Activated gamma-delta T cell treated with Interleukin-2 at 50 U/mL for 16 hours (primary cell): ENCODE measurements at places on chromosomes 3 and 15.
A peak's percentile ranks its signal among the peaks of the same experiment; 100 is the strongest.

DNA sequence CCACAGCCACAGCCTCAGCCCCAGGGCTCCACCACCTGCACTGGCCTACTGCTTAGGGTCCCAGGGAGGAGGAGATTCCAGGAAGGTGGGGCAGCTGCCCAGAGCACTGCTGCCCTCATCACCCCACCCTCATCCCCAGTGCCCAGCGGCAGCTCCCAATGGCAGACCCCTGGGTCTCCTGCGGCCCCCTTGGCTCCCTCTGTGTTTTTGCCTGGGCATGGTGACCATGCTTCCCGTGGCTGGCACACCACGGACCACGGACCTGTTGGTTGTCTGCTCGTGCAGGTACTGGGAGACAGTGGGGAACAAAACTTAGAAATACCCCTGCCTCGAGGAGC lies 2.7 kb downstream of the CHST13 start:
- DNase-seq: no peak

- no peak for DNase-seq
Observed at GRCh38 chr3:23640471-23641146, 165.1 kb upstream of the UBE2E1 start.

GRCh38 chr3:54071601-54072000 lies 50.8 kb upstream of the CACNA2D3 start:
- no peak for DNase-seq

DNA sequence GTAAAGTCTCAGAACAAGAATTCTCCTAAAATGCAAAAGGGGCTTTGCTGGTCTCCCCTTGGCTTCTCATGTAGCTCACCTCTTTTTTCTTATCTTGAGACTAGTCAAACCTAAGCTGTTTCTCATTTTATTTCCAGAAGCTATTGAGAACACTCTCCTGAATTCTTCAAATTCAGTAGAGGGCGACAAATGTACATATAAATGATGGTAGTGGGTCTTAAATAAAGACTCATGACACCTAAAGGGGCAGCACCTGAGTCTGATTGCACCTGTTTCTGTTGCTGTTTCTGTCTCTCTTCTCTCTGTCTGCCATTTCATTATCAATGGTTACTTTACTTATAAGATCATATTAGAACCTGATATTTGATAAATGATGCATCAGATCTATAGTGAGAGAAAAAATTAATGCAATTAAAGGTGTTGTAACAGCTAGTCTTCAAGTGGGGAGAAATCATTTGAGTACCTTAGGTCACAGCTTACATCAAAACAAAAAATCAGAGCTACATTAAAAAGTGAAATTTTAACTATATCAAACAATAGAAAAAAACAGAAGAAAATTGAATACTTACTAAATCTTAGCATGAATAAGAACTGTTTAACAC lies 7.0 kb downstream of the ADIPOQ start:
- no peak for DNase-seq

- no peak for DNase-seq
Observed at GRCh38 chr15:62881056-62881455, 161.5 kb upstream of the TPM1 start.

DNA sequence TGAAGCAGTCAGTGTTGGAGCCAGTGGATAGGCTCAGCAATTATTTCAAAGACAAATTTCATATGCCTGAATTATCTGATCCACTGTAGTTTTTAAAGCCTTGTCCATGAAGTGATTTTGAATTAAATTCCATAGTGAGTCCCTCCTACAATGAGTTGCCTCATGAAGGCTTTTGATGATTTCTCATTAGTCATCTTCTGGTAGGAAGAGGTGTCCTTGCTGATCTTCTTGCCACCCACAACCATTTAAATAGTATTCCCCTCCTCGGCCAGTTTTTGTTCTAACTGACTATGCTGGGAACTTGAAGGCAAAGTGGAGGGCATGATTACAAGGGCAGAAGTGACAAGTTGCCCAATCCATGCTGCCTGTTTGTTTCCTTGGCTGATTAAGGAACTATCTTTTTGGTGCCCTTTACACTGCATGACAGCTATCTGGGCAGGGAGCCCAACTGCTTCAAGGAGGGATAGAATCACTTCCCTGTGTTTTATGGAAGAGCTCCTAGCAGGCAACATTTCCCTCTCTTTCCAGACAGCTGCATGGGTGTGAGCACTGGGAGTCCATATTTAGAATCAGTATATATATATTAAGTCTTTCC lies 617.5 kb downstream of the ZPLD1 start:
- no peak for DNase-seq

- DNase-seq: no peak
Observed at GRCh38 chr3:39448506-39449233, 18.8 kb upstream of the MOBP start.

- DNase-seq: no peak
Observed at GRCh38 chr3:155244216-155244615, 49.3 kb downstream of the STRIT1 start.

DNA sequence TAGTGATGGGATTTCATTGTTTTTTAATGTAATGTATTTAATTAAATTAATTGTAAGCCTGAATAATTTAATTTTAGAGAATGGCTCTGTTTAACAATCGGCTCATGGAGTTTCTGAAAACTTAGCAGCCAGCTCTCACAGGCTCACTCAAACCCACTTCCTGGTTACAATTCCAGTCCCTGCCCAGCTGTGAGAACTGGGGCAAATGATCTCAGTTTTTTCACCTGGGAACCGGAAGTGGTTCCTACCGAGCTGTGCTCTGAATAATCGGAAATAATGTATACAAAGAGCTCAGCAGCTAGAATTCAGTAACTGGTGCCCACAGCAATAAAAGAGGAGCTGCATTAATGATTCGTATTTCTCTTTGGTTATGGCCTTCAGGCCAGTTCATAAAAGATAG lies 244.3 kb upstream of the MCTP2 start:
- DNase-seq: peak; percentile 20

DNA sequence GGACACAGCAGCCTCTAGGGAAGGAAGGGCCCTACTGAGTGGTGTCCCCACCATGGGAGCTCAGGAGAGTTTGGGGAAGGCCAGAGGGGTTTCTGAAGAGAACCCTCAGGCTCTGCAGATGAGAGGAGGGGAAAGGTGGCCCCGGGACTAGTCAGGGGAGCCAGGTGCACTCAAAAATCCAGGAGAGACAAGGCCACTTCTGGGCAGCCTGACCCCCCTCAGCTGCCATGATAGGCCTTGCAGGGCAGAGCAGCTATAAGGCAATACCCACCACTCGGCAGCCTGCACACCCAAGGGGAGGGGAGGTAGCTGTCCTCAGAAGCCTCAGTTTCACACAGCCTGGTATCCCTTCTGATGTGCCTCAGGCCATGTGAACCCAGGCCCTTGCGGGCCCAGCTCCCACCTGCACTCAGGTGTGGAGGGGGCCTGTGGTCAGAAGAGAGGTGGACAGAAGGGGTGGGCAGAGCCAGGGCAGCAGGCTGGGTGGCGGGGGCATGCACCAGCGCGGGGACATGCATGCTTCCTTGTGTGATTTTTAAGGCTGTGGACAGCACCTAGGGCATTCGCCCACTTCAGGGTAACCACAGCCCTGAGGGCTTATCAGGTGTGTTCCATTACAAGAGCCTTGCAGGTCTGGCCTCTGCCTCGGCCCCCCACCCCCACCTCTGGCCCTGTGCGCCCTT lies 34.6 kb downstream of the SRPRB start:
- DNase-seq: no peak

DNA sequence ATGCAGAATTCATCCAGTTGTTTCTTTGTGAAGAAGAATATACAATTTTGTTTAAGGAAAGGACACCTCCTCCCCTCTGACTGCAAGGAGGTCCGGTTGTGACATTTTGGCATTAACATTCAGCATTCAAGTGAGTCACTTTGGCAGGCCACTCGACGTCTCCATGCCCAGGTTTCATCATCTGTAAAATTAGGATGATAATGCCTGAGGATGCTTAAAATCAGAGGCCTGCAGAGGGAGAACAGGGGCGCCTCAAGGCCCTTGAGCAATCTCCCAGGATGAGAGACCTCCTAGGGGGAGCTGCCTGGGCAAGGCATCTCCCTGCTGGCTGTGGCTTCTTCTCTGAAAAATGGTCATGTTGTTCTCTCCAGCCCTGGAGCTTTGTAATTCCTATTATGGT lies 236.0 kb downstream of the CACNA2D3 start:
- DNase-seq: no peak

DNA sequence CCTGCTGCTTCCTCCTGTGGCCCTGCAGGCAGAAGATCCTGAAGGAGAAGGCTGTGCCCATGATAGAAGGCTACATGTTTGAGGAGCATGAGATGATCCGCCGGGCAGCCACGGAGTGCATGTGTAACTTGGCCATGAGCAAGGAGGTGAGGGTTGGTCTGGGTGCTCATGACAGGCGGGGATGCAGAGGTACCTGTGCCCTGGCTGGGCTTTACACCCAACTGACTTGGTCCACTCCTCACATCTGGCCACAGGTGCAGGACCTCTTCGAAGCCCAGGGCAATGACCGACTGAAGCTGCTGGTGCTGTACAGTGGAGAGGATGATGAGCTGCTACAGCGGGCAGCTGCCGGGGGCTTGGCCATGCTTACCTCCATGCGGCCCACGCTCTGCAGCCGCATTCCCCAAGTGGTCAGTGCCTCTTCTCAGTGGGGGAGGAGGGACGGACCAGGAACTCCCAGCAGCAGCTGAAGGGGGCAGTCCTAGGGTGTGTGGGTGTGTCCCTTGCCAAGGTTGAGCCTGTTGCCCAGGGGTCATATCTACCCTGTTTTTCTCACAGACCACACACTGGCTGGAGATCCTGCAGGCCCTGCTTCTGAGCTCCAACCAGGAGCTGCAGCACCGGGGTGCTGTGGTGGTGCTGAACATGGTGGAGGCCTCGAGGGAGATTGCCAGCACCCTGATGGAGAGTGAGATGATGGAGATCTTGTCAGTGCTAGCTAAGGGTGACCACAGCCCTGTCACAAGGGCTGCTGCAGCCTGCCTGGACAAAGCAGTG lies 1.6 kb upstream of the RCCD1 start:
- DNase-seq: no peak

GRCh38 chr3:39398700-39399099 lies 7.8 kb upstream of the RPSA start:
- DNase-seq: no peak

DNA sequence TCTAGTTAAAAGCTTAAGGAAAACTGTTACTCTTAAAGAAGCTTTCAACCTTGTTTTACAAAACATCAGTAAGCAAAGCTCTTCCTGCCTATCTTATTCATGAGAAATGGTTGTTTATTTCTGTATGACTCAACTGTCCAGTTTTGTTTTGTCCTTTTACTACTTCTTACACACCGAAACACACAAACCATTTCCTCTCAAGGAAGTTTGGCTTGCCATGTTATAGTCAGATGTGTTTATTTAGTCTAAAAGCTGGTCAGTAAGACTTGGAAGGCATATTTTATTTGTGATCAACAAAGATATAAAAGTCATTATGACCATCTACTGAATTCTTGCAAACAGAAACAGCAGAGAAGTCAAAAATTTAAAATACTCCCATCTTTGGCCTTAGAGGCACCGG lies 53.2 kb upstream of the RBSN start:
- DNase-seq: no peak

- DNase-seq: no peak
Observed at GRCh38 chr3:99866261-99866761, 48.6 kb downstream of the CMSS1 start.

DNA sequence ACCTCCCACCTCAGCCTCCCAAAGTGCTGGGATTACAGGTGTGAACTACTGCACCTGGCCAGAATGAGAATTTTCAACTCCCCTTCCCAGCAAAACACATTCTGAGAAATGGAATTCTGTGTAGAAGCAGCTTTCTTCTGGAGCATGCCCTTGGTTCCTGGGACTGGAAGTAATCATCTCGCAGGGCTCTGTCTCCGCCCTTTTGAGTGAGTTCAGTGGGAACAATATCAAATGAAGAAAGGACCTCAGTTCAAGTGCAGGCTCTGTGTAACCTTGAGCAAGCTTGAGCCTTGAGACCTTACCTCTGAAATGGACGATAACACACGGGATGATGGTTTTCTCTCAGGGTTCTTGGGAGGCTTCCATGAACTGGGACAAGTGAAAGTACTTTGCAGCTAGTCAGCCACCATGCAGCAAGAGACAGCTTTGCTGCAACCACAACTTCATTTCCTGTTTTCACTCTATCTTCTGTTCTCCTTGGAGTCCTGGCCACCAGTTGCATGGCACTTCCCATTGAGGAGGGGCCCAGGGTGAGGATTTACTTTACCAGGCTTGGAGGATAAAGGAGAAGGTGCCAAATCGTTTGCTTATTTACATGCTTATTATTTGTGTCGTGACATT lies 35.7 kb upstream of the IGF1R start:
- no peak for DNase-seq

DNA sequence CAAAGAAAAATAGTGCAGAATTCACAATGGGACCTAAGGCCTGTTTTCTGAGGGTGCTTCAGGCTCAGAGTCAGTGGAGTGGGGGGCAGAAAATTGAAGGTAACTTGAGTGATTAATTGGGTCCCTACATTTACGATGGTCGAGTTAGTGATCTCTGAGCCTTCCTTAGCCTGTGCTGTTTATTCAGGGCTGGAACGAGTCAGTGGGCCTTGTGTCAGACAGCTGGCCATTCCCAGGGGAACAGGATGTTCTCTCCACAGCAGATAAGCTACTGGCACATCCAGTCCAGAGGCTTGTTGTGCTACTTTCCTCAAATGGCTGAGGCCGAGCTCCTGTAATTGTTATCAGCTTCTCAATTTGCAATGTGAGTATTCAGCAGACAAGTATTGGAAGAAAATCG lies 29.2 kb upstream of the CNTN3 start:
- no peak for DNase-seq

GRCh38 chr15:45572617-45573016 lies 14.6 kb upstream of the BLOC1S6 start:
- no peak for DNase-seq

DNA sequence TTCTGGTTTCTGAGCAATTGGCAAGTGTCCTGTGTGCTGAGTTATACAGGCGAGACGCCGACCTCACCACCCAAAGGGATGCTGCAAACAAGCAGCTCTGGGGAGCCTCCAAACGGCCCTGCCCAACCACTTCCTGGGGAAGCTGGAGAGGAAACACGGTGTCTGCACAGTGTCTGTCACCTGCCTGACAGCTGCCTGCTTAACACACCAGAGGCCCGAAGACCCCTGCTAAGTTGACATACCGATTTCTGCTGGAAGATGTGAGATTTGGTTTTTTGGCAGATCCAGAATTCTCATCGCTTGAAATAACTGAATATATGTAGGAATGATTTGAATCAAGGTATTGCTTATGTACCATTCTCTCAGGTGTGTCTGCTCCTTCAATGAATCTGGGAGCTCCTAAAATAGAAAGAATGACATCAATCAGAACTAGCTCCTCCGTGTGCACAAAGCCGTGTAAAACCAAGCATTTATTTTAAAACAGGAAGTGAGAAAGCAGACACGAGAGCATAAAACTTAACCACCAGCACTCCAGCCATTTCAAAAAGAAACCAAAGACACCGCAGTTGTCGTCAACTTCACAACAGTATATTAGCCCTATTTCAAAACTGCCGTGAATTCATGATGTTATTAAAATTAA lies 27.2 kb downstream of the LRRC2 start:
- DNase-seq: peak; percentile 89

DNA sequence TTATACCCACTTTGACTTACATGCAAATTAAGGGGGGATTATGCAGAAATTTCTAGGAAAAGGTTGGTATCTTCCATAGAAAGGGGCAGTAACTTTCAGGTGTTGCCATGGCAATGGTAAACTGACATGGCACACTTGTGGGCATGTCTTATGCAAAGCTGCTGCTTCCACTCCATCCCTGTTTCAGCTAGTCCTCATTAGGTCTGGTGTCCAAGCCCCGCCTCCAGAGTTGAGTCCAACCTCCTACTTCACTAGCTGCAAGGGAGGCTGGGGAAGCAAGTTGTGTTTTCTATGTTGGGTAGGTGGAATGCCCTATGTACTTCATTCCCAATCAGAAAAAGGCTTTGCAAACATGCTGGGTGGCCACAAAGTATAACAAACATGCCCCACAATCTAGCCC lies 14.7 kb upstream of the KLHL40 start:
- DNase-seq: no peak

GRCh38 chr15:92009162-92009561 lies 155.7 kb downstream of the SLCO3A1 start:
- DNase-seq: no peak
